ENCODE measurements at places on chromosomes 13 and 19.

DNA sequence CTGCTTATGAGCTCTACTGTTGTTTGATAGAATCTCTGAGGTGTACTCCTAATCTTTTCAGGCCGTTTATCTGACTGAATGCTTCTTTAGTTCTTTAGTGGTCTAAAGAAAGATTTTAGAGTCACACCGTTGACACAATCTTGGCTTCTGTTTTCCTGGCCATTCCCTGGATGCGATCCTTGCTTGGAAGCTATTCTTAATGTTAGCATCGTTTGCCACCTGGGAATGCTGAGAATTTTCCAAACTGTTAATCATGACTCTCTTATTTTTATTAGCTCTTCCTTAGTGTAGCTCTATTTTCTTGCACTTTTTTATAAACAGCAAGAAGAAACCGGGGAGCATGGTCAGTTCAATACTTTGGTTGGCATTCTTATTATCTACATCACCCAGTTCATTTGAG lies 281.0 kb upstream of the PCDH20 start:
- no peak for DNase-seq

DNA sequence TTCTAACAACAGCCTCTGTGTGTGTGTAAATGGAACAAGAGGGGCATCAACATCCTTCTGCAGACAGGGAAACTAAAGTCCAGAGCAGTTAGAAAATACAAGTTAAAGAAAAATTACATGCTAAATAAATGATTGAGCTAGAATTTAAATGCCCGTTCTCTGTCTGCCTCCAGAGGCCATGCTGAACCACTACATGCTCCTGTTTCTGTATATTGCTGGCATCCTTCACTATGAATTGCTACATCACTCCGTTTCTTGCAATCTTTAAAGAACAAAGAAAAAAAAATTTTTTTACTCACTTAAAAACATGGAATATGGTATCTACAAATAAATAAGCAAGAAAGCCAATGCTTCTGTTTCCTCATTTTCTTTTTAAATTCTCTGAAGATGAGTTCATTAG lies 47.9 kb downstream of the DCT start:
- DNase-seq: no peak

DNA sequence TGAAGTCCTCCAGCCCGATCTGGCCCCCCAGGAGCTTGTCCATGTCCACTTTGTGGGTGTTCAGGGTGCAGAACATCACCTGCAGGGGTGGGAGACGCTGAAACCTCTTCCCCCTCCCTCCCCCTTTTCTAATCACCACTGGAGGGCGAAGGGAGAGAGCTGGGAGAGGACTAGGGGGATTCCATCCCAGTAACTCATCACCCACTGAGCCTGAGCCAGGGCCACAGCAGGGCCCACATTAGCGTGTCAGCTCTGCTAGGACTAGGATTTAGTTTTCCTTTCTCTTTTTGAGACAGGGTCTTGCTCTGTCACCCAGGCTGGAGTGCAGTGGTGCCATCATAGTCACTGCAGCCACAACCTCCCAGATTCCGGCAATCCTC lies 5.5 kb upstream of the PTGER1 start:
- DNase-seq: no peak

DNA sequence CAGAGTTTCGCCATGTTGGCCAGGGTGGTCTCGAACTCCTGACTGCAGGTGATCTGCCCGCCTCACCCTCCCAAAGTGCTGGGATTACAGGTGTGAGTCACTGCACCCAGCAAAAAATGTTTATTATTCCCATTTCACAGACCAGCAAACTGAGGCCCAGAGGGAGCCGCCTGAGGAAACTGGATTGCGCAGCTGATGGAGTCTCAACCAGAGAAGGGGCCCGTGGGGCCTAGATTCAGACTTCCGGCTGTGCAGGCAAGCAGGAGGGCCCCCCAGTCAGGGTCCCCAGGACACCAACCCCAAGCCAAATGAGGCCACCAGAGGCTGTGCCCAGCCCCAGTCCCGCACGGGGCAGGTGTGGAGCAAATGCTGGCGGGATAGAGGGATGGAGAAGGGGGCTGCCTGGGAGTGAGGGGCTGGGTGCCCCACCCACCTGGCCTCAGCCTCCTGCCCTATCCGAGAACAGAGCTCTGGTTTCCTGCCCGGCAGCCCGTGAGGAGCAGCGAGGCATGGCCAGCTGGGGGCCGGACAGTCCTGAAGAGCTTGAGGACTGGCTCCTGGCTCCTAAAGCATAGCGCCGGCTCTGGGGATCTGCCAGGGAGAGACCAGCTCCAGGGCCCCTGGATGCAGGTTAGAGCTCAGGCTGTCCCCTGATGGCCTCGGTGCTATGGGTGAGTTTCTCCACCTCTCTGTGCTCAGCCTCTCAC lies 22.0 kb downstream of the MISP start:
- no peak for DNase-seq

GRCh38 chr19:619286-620002 lies 13.9 kb downstream of the POLRMT start:
- DNase-seq: no peak

GRCh38 chr19:40283414-40284250 lies 1.5 kb downstream of the AKT2 start:
- DNase-seq: no peak

DNA sequence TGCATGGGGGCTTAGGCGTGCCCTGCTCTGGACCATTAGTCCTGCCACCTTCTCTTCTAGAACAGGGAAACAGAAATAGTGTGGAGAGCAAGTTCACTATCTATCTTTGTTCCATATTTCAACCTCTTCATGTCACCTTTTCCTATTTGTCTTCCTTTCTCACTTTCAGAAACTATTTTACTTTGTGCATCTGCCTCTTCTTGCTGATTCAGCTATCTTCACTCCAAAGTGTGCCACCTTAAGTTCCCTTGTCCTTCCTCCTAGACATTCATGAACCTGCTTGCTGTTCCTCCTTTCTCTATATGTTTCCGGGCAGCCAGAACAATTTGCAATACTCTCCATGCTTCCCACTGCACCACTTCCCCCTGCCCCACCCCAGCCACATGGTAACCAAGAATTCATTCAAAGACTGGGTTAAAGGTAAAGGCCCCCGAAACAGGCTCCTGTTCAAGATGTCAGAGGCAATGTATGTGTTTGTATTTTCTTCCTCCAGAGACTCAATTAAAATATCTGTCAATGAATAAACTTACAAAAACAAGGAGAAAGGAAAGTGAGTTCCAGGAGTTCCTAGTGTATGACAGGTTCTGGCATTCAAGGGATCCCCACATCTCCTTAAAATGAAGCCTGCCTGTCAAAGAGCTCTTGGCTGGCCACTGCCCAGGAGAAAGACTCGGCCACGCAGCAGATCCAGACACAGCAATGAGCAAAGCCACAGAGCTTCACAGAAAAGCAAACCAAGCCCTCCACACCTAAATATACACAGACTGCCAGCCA lies 268.1 kb downstream of the DNAJC15 start:
- DNase-seq: no peak

DNA sequence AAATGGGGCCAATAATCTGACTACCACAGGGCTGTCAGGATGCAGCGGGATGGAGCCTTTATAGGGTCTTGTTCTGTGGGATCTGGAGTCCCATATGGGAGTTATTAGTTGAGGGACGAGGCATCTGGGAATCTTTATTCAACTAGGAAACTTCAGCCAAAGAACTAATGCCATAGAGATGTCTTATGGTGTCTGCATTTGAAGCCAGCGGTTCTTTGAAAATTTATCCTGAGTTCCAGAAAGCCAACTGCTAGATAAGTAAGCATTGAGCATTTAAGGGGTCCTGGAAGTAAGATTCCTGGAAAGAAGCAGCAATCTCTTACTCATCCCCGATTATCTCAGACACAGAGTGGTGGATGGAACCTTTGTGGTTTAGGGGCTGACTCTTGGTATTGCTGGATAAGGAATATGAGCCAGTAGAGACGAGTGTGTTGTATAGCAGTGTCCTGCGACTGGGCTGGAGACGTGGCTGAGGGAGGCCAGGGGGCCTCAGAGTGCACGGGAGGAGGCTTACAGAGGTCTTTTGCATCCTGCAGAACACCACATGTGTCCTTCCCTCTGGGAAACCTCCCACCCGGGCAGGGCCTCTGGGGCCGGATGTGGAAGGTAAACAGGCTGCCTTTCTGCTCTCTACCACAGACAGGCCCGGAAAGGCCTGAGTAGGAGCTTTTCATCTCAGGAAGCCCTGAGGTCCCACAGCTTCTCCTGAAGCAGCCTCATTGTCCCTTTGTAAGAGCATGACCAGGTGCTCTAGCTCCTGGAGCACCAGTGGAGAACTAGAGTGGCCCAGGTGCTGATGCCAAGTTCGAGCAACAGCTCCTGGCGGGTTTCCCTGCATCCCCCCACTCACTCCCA lies 28.8 kb downstream of the ACTN4 start:
- no peak for DNase-seq

DNA sequence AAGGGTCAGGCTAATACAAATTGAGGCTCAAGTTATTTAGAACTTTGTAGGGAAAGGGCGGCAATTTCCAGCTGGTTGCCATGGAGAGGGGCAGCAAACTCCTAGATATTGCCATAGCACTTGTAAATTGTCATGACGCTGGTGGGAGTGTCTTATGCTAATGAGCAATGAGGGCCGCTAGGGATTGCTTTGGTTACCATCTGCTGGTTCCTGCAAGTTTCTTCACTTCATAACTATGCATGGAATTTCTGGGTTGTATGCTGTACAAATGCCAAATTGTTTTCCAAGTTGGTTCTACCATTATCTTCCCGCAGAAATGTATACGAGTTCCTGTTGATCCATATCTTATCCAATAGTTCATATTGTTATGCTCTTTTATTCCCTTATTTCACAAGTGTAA lies 1339.4 kb downstream of the EFNB2 start:
- no peak for DNase-seq

- no peak for DNase-seq
Observed at GRCh38 chr13:109315481-109315880, 470.9 kb downstream of the IRS2 start.

GRCh38 chr13:51271528-51272085 lies 49.4 kb downstream of the FAM124A start:
- DNase-seq: no peak

GRCh38 chr19:45506246-45506988 lies 862 bp upstream of the VASP start:
- DNase-seq: peak; percentile 95

GRCh38 chr13:79679334-79679733 lies 198.4 kb downstream of the NDFIP2 start:
- peak; percentile 10 for DNase-seq

GRCh38 chr19:49790866-49791265 lies 22.2 kb downstream of the FUZ start:
- DNase-seq: no peak

GRCh38 chr13:42574435-42575311 lies 721 bp downstream of the TNFSF11 start:
- peak; percentile 17 for DNase-seq

DNA sequence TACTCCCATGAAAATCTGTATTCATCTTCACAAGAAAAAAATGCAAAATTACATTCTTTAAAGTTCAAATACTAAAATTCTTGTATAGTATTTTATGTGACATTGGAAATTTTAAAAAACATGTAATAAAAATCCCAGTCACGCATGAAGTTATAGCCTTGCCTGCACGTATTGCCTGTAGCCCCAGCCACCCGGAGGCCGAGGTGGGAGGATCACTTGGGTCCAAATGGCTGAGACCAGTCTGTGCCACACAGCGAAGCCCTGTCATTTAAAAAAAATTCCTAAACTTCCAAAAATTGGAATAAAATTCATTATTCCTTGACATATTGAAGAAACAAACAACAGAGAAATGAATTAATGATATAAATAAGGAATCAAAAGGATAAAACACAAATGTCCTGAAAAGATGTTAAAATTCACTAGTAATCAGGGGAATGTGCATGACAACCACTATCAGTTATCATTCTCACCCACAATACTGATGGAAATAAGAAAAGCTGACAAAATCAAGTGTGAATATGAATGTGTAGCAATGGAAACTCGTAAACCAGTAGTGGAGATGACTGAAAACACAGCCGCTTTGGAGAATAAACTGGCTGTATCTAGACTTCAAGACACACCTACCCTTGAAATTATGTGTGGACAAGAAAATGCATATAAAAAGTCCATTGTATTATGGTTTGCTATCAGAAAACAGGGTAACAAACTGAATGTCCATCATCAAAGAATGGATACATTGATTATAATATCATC lies 7.5 kb downstream of the CARD8 start:
- no peak for DNase-seq

DNA sequence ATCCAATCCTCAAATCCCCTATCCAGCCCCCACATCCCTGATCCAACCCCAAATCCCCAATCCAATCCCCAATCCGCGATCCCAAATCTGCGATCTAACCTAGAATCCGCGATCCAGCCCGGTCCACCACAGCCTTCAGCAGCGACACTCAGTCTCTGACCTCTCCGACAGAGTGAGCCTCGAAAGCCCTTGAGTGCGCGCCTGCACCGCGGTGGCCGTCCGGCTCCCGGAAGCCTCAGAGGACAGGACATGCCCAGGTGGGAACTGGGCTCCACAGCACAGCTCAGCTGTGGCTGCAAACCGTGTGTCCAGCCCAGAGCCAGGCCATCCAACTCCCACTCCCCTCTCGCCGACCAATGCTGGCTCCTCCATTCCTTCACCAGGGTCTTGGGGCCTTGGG lies 48.8 kb upstream of the C1QTNF9B start:
- DNase-seq: no peak

DNA sequence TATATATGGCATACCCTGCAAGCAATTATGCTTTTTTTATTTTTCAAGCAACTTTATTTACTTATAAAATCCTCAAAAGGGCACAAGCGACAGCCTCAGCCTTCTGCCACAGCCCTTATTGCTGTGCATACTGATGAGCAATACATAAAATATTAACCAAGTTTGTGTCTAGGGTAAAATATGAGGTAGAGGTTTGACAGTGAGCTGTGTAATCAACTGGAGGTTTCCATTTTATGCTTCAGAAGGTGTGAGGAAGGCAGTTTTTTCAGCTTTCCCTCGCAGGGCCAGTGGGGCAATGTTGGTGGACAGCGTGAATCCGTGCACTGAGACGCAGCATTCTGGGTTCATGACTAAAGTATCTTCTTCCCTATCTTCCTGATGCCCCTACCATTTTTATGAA lies 310.4 kb downstream of the IRS2 start:
- no peak for DNase-seq

- DNase-seq: no peak
Observed at GRCh38 chr13:44249431-44249836, 124.2 kb upstream of the SERP2 start.

- DNase-seq: no peak
Observed at GRCh38 chr19:1170938-1171754, 2.9 kb downstream of the SBNO2 start.

GRCh38 chr13:24450530-24450929 lies 62.0 kb downstream of the PARP4 start:
- no peak for DNase-seq

DNA sequence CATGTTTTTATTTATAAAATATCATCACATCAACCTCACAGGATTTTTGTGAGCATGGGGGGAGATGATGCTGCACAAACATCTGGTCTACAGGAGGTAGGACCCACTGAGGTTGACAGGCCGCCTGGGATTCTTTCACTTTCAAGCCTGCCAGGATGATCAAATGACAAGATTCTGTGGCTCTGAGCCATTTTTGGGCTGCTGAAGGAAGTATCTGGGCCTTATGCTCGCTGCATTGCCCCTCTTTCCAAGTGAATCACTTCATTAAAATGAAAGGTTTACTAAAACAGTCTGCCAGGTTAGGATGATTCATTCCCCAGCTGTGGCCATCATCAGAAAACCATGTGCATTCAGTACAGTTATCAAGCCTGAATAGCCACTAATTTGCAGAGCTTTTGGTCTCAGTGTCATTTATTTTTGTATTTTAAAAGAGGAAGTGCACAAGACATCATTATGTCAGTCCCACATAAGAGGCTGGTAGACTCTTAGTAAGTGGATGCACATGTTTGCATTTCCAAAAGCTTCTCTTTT lies 34.4 kb downstream of the STARD13 start:
- no peak for DNase-seq

- DNase-seq: no peak
Observed at GRCh38 chr19:45971260-45971902, 2.3 kb downstream of the NOVA2 start.
